A549 treated with ZK216348 at 1 μM for 4 hours (cell line): ENCODE measurements at places on chromosomes 7 and 10. TPM values are rescaled to one million over a fixed set of nuclear protein-coding genes. Genes with fewer than 3 reads are reported as not detected.

Gene PTPRE
- total RNA-seq = 2.5 to 5.5 TPM (median 4.0 TPM) in 5 replicates

Gene CWF19L1
- total RNA-seq = 19.9 to 27.3 TPM (median 22.2 TPM) in 5 replicates

Gene FGL2
- not detected in 5 replicates for total RNA-seq

Gene OR2AE1
- not detected in 5 replicates for total RNA-seq

Gene OR2A5
- total RNA-seq = not detected in 5 replicates

Gene JAKMIP3
- 1.2 to 1.5 TPM (median 1.5 TPM) in 5 replicates for total RNA-seq

Gene SPDYE2B
- total RNA-seq = not detected in 5 replicates

Gene GPR158
- total RNA-seq = 0.04 to 0.11 TPM (median 0.07 TPM) in 5 replicates

Gene SYPL1
- total RNA-seq = 64.5 to 96.1 TPM (median 85.7 TPM) in 5 replicates

Gene SORBS1
- total RNA-seq = 0.52 to 0.71 TPM (median 0.60 TPM) in 5 replicates

Gene NFE2L3
- total RNA-seq = 6.6 to 12.5 TPM (median 8.4 TPM) in 5 replicates

Gene TSPAN15
- total RNA-seq = 70.4 to 108 TPM (median 104 TPM) in 5 replicates

Gene PLXNA4
- total RNA-seq = 0.49 to 1.6 TPM (median 0.74 TPM) in 5 replicates

Gene PTN
- total RNA-seq = not detected in 5 replicates

Gene AGR2
- total RNA-seq = 104 to 176 TPM (median 152 TPM) in 5 replicates

Gene DNAH11
- 0.15 to 0.35 TPM (median 0.21 TPM) in 5 replicates for total RNA-seq

Gene GCK
- not detected in 5 replicates for total RNA-seq
